ENCODE measurements at places on chromosomes 6 and 20.

- no peak for DNase-seq
Measured at GRCh38 chr6:10882657-10883171, 873 bp upstream of the GCM2 start.

- DNase-seq, result no peak
Measured at GRCh38 chr6:71406865-71407860, 118.6 kb downstream of the OGFRL1 start.

DNA sequence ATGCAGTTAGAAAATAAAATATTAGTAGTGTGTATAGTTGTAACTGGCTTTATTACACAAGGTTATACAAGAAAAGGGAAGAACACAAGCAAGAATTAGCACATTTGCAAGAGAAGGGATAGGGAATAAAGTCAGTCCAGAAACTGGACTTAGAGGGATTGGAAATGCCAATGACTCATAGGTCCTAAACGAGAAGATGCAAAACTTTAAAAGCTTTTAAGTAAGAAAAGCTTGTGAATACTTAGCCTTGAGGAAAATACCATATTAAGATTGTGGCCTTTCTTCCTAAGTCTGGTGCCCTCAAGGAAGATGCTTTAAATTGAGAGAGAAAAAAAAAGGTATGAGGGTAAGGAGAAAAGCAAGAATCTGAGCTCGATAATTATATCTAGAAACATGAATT, 102.3 kb upstream of the MCHR2 start:
- DNase-seq, result no peak

DNA sequence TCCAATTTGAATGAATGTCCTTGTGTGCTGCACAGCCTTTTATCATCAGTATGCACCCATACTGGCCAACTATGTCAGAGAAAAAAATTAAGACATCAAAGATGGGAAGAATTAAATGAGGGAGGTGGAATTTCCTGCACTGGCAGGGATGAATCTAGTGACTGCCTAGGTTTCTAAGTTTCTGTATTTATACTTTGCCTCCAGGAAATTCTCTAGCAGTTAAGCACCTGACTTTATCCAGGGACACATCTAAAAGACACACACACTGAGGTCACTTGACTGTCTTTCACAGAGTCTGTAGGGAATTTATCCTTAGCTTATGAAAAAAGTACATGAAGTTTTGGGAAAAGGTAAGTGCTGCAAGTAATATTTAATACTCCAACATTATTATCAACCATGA, 636.5 kb upstream of the PTCHD4 start:
- DNase-seq, result no peak

GRCh38 chr20:25539742-25540672, 45.3 kb downstream of the NINL start:
- DNase-seq, result no peak

- DNase-seq, result no peak
Measured at GRCh38 chr6:131223416-131223815, 88.1 kb downstream of the AKAP7 start.

DNA sequence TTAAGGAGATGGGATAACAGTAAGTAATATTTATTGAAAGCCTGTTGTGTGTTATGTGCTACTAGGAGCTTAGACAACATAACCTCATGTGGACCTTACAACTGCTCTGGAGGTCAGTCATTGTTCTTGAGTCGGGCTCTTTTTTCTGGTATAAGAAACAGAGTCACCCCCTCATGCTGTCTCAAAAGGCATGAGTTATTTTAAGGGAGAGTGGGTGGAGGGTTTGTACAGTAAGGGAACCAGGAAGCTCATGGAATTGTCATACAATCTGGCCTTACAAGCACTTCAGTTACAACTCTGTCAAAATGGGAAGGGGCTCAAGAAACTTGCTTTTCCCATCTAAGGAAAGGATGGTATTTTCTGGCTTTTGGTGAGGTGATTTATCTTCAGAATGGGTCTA, 16.5 kb upstream of the DSE start:
- no peak for DNase-seq

All from stimulated activated CD4-positive, alpha-beta T cell treated with anti-CD3 and anti-CD28 coated beads, TNF-alpha, amount 100 ng/mL, for 48 hours (primary cell).